ENCODE measurements at places on chromosomes 16 and 17. TPM values are rescaled to one million over a fixed set of nuclear protein-coding genes. Genes with fewer than 3 reads are reported as not detected.

Gene TEN1
- polyA plus RNA-seq: 27.0 TPM

Gene HSD11B2
- not detected for polyA plus RNA-seq

Gene VWA3A
- not detected for polyA plus RNA-seq

Gene SMIM5
- 0.36 TPM for polyA plus RNA-seq

Gene TBX2
- polyA plus RNA-seq: not detected

Gene NT5M
- polyA plus RNA-seq: 2.4 TPM

Gene KRT32
- polyA plus RNA-seq: not detected

Gene WNT9B
- polyA plus RNA-seq: not detected

Gene AANAT
- polyA plus RNA-seq: 1.1 TPM

Gene LRRC46
- polyA plus RNA-seq: 0.90 TPM

Gene HLF
- not detected for polyA plus RNA-seq

Gene FOXC2
- polyA plus RNA-seq: not detected

Gene ABHD15
- polyA plus RNA-seq: 11.7 TPM

Gene OR1A1
- polyA plus RNA-seq: not detected

Gene DHRS7C
- polyA plus RNA-seq: not detected

Gene C16orf89
- not detected for polyA plus RNA-seq

Gene CCL8
- polyA plus RNA-seq: not detected

Gene TP53TG3B
- not detected for polyA plus RNA-seq

Gene MYO15B
- 2.4 TPM for polyA plus RNA-seq
